ENCODE measurements at places on chromosomes 3 and 15. TPM values are rescaled to one million over a fixed set of nuclear protein-coding genes. Genes with fewer than 3 reads are reported as not detected.

The RBP2 gene
- total RNA-seq = not detected

The AMOTL2 gene
- 121 TPM for total RNA-seq

The RPL15 gene
- total RNA-seq = 1,546 TPM

The USP4 gene
- 190 TPM for total RNA-seq

The GOLGA8T gene
- total RNA-seq = not detected

The ACAP2 gene
- total RNA-seq = 38.8 TPM

The AHSG gene
- total RNA-seq = 1.5 TPM

The COL6A5 gene
- 3.1 TPM for total RNA-seq

The PXYLP1 gene
- total RNA-seq = 10.8 TPM

The CCR9 gene
- not detected for total RNA-seq

The KLHL40 gene
- not detected for total RNA-seq

The ALPK3 gene
- 11.5 TPM for total RNA-seq

The KLHL6 gene
- total RNA-seq = 26.8 TPM

The ANKRD34C gene
- not detected for total RNA-seq

GRCh38 chr3:171286580-171287249, 173.5 kb downstream of the TNIK start:
- no peaks in the 10 kb centered on the region for H3K4me1 ChIP-seq
- no peaks in the 10 kb centered on the region for H3K27me3 ChIP-seq
- no peak overlapping the region for H3K4me3 ChIP-seq
- DNase-seq = no peak

- peaks cover 20% of the 10 kb centered on the region for H3K36me3 ChIP-seq
- no peak overlapping the region for H3K27ac ChIP-seq
- no peaks in the 10 kb centered on the region for H3K4me1 ChIP-seq
Measured at GRCh38 chr3:122357828-122358702, 25.0 kb downstream of the MIX23 start.

GRCh38 chr3:187987924-187988323, 166.0 kb upstream of the LPP start:
- no peak overlapping the region for H3K4me3 ChIP-seq
- H3K36me3 ChIP-seq = no peaks in the 10 kb centered on the region
- DNase-seq = no peak
- no peak overlapping the region for H3K27ac ChIP-seq

GRCh38 chr3:105653166-105653565, 215.6 kb downstream of the CBLB start:
- H3K4me1 ChIP-seq = no peaks in the 10 kb centered on the region
- DNase-seq = no peak
- no peak overlapping the region for H3K4me3 ChIP-seq
- no peak overlapping the region for H3K27ac ChIP-seq
- no peaks in the 10 kb centered on the region for H3K27me3 ChIP-seq

- H3K36me3 ChIP-seq = no peaks in the 10 kb centered on the region
- H3K27ac ChIP-seq = peak overlapping the region; percentile 66
- H3K4me1 ChIP-seq = no peaks in the 10 kb centered on the region
- H3K4me3 ChIP-seq = no peak overlapping the region
- no peaks in the 10 kb centered on the region for H3K27me3 ChIP-seq
Measured at GRCh38 chr3:43477600-43477999, 144.2 kb downstream of the ANO10 start.

DNA sequence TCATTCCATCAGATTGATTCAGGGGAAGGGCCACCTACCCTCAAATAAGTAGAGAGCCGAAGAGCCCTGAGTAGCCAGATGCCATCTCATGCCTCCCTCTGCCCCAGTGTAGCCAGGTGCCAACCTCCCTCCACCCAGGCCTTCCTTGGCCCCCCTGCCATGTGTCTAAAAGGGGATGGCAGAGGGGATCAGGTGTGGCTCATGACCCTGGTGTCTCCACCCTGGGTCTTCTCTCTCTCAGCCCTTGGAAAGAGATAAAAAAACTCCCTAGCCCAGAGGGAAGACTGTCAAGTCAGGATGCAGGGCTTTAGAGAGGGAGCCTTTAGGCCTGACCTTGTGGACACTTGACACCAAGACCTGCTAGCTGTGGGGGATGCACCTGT, 5.2 kb downstream of the GRM2 start:
- H3K27ac ChIP-seq = no peak overlapping the region
- H3K27me3 ChIP-seq = no peaks in the 10 kb centered on the region
- peaks cover 4% of the 10 kb centered on the region for H3K4me1 ChIP-seq

DNA sequence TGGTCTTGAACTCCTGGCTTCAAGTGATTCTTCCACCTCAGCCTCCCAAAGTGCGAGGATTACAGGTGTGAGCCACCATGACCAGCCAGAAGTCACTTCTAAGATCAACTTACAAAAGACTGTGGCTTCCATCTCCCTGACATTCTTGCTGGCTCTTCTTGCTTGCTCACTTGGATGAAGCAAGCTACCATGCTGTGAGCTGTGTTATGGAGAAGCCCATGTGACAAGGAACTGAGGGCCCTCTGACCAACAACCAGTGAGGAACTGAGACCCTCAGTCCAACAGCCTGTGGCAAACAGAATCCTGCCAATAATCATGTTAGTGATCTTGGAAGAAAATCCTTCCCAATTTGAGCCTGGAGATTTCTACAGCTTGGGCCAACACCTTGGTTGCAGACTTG, 7.2 kb upstream of the VPS8 start:
- H3K27ac ChIP-seq = peak overlapping the region; percentile 79
- no peak overlapping the region for H3K4me3 ChIP-seq
- no peaks in the 10 kb centered on the region for H3K36me3 ChIP-seq
- peaks cover 24% of the 10 kb centered on the region for H3K4me1 ChIP-seq
- no peak for DNase-seq

DNA sequence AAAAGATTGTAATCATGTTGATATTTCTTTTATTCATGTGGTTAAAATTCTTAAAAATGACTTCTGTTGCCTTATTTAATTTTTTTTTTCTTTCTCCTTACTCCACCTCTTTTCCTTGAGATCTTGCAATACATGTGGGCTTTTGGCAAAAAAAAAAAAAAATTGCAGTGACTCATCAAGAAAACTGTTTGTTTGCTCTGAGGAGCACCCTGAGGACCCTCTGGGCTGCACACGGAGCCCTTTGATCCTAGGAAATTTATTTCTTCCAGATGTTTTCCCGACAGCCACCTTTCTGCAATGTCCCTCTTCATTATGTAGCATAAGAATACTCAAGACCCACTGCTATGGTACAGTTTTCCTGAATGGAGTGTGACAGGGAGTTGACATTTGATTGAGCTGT, 371.7 kb downstream of the ZBTB20 start:
- no peak overlapping the region for H3K27ac ChIP-seq
- no peaks in the 10 kb centered on the region for H3K27me3 ChIP-seq
- no peaks in the 10 kb centered on the region for H3K36me3 ChIP-seq
- H3K4me3 ChIP-seq = no peak overlapping the region
- no peaks in the 10 kb centered on the region for H3K4me1 ChIP-seq

- H3K27me3 ChIP-seq = peaks cover 26% of the 10 kb centered on the region
- peak overlapping the region; percentile 29 for H3K4me3 ChIP-seq
- peak; percentile 88 for DNase-seq
- H3K36me3 ChIP-seq = no peaks in the 10 kb centered on the region
Measured at GRCh38 chr15:68431037-68431791, 749 bp downstream of the ITGA11 start.

DNA sequence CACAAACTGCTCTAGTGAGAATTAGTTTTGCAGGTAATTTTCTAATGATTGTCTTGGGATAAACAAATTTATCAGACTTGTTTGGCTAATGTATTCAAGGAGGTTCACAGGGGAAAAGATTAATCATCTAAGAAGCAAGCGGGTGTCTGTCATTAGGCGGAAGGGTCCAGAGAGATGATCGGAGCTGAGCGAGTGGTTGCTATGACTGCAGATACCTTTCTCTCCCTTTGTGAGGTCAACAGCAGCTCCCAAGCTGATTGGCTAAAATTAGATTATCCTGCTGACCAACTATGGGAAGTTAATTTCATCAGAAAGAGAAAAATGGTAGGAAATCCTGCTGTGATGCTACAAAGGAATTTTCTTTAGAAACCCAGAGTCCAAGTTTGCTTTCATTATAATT, 276.0 kb downstream of the SOX2 start:
- H3K36me3 ChIP-seq = no peaks in the 10 kb centered on the region
- H3K4me1 ChIP-seq = no peaks in the 10 kb centered on the region
- no peak overlapping the region for H3K4me3 ChIP-seq
- H3K27me3 ChIP-seq = no peaks in the 10 kb centered on the region

- H3K36me3 ChIP-seq = no peaks in the 10 kb centered on the region
- no peak overlapping the region for H3K4me3 ChIP-seq
- no peaks in the 10 kb centered on the region for H3K27me3 ChIP-seq
Measured at GRCh38 chr15:72933976-72934375, 118.3 kb upstream of the NEO1 start.

DNA sequence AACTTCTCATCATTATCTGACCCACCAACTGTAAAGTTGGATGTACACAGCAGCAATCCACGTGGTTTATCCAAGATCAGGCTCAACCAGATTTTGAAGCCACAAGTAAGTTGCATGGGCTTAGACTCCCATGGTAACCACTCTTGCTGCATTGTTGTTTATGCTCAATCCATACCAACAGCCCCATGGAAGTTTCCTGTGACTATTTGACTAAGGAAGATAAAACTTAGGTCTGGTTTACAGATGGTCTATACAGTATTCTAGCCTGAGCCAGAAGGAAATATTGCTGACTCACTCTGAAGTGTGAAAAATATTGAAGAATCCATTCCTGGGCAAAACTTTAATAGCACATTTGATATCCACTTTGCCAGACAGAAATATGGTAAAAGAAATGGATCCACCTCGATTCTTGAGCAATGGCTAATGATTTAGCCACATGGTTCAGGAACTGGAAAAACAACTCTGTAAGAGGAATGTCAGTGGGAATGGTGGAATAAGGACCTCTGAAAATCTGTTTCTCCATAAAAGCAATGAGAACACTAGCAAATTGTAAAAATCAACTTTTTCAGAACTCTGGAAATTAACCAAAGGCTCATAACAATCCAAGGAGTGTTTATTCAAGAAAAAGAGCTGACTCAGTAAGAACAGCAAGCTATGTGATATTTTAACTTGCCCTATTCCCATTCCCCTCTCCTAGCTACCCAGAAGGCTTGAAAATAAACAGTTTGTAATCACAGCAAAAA, 162.9 kb upstream of the STT3B start:
- no peaks in the 10 kb centered on the region for H3K36me3 ChIP-seq
- DNase-seq = no peak

DNA sequence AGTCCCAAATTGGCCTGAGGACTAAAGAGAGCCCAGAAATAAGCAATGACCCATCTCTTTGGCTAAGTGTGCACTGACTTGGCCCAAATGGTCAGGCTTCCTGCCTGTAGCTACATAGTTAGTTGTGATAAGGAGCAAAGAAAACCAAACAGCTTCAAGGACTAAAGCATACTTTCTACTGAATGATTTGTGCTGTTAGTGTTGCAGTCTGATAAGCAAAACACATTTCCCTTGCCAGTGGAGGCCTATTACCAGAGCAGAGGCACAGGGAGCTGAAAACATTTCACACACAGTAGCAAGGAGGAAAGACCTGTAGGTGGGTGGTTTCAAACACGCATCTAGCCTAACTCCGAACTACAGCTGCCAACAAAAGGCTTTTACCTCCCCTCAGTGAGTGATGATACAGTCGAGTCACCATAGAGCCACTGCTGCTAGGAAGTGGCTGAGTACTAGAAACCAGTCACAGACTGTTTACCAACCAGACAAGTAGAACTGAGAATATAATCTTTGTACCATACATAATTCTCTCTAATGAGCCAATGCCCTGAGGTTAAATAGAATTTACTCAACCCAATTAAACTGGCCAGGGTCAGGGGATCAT, 222.3 kb upstream of the THBS1 start:
- no peaks in the 10 kb centered on the region for H3K36me3 ChIP-seq
- no peak overlapping the region for H3K4me3 ChIP-seq
- H3K27ac ChIP-seq = no peak overlapping the region
- H3K4me1 ChIP-seq = no peaks in the 10 kb centered on the region

DNA sequence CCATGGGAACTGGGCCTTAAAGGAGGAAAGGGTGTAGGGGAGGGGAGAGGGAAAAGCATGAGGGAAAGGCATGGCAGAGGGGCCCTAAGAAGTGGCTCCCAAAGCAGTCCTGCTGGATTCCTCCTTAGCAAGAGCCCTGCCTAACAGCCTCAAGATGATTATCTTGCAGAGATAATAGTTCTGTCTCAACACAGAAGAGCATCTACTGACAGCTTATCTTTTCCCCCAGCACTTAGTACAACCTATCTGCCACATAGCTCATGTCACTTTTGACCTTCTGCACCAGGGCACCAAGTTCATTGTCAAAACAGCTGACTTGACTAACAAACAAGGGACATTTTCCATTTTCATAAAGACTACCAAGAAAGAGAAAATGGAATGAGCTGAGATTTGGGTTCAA, 86.3 kb downstream of the ANP32A start:
- H3K4me1 ChIP-seq = peaks cover 20% of the 10 kb centered on the region
- no peak overlapping the region for H3K4me3 ChIP-seq
- H3K27me3 ChIP-seq = no peaks in the 10 kb centered on the region
- H3K36me3 ChIP-seq = no peaks in the 10 kb centered on the region

DNA sequence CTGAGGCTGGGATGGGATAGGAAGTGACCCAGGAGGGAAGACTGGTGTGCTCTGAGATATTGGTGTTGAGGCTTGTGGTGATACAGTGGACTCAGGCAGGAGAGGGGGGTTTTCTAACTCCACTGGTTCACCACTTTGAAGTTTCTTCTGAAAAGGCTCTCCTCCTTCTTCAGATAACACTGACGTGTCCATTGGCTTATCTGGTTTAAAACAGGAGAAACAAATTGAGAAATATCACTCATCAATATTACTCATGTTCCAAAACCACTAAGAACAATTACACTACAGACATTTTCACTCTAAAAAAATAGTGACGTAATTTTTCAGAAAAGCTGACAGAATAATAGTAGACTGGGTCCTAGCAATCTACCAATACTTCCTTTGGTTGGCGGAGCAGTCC, 23.1 kb downstream of the TP53BP1 start:
- no peaks in the 10 kb centered on the region for H3K4me1 ChIP-seq
- no peaks in the 10 kb centered on the region for H3K27me3 ChIP-seq
- H3K4me3 ChIP-seq = no peak overlapping the region
- no peak for DNase-seq
- H3K27ac ChIP-seq = no peak overlapping the region
- peaks cover 13% of the 10 kb centered on the region for H3K36me3 ChIP-seq

DNA sequence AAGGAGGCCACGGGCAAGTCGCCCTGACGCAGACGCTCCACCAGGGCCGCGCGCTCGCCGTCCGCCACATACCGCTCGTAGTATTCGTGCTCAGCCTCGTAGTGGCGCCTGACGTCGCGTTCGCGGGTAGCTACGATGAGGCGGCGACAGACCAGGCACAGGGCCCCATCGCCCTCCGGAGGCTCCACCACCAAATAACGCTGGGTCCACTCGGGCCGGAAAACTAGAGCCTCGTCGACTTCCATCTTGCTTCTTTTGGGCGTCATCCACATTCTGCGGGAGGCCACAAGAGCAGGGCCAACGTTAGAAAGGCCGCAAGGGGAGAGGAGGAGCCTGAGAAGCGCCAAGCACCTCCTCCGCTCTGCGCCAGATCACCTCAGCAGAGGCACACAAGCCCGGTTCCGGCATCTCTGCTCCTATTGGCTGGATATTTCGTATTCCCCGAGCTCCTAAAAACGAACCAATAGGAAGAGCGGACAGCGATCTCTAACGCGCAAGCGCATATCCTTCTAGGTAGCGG, at the start of gene EPM2AIP1:
TSS of gene EPM2AIP1 (minus strand) at position 326 of the 520 bp plus-strand sequence. CDS start at position 272, 54 bp downstream.
- peaks cover 7% of the 10 kb centered on the region for H3K36me3 ChIP-seq
- peak within 1 kb of the TSS; percentile 99 for H3K27ac ChIP-seq
- H3K4me1 ChIP-seq = peaks cover 43% of the 10 kb centered on the region
- H3K4me3 ChIP-seq = peak within 1 kb of the TSS; percentile 76

- peaks cover 21% of the 10 kb centered on the region for H3K4me1 ChIP-seq
- peak overlapping the region; percentile 97 for H3K27ac ChIP-seq
- H3K27me3 ChIP-seq = no peaks in the 10 kb centered on the region
- H3K4me3 ChIP-seq = peak overlapping the region; percentile 99
- peaks cover 5% of the 10 kb centered on the region for H3K36me3 ChIP-seq
- DNase-seq = no peak
Measured at GRCh38 chr3:128648940-128649663, 1.5 kb downstream of the RPN1 start.
